ENCODE measurements at places on chromosomes 5 and 9.

GRCh38 chr9:124818431-124819281 lies 34.6 kb upstream of the WDR38 start:
- no peak for DNase-seq

DNA sequence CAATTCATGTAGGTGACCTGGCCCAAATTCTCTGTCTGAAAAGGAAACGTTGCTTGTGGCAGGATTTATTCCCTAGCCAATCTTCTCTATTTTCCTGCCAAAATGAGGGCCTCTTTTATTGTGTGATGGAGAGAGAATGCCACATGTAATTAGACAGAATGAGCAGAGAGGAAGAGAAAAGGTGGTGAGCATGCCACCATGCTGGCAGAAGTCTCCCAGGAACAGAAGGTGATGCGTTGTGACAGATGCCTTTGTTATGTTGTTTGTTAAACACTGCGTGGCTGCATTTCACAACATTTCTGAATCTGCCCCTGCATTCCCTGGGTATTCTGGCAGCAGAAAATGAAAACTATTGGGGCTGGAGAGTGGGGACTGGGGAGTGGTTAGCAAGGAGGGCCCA lies 577.6 kb downstream of the TLR4 start:
- DNase-seq = no peak

GRCh38 chr9:93824386-93825294 lies 130.5 kb downstream of the BARX1 start:
- DNase-seq = no peak

DNA sequence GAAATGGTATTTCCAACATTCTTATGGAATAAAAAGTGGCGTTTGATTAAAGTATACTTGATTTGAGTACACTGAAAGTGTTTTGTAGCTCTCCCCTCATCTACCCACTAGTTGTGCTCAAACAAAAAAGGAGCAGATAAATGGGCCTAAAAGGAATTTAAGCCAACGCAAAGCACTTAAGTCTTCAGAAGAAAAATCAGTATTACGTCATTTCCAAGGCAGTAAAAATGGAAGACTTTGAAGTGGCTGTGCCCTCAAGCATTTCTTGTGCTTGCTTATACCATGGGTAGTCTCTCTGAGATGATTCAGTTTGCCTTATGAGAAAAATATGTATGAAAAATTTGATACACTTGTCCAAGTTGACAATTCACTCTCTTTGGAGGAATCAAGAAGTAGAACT lies 279.9 kb upstream of the CD180 start:
- DNase-seq = no peak

GRCh38 chr9:93501406-93501805 lies 48.0 kb upstream of the FAM120AOS start:
- no peak for DNase-seq

DNA sequence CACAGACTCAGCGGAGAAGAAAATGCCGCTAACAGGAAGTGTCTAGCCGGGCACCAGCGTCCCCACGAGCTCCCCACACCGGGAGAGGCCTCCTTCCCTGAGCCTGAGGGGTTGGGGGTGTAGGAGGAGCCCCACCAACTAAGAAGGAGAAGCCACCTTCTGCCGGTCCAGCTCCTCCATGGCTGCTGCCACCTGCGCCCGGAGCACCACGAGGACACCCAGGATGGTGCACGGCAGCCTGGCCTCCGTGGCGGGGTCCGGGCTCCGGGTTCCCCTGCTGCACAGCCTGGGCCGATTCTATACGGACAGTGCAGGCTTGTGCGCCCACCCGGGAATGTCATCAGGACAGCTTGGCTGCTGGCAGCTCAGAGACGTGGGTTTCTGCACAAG lies 297 bp downstream of the LCN8 start:
- no peak for DNase-seq

DNA sequence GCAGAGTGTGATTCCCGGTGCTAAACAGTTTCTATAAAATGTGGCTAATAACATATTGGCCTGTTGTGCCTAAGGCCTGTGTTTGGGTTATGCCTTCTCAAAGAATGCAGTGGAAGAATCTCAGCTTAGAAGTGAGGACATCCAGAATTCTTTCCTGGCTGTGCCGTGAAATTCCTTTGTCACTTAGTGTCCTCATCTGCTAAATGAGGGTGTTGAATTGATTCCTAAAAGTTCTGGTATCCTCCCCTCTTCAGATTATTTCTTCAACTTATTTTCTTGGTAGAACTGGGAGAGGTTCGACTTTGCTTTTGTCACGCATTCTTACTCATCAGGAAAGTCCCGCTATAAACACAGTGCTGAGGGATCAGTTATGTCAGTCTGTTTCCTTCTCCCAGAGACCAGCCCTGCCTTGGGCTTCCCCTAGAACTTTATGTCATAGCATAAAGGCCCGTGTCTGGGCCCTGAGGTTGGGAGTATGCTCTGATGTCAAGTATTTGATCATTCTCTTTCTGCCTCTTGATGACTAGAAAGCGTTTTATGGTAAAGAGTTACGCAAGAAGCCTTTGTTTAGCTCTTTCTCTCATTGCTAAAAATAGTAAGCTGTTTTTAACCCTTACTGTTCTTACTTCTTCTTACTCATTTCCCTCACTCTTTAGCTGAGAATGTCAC lies 29.5 kb downstream of the MTAP start:
- no peak for DNase-seq

DNA sequence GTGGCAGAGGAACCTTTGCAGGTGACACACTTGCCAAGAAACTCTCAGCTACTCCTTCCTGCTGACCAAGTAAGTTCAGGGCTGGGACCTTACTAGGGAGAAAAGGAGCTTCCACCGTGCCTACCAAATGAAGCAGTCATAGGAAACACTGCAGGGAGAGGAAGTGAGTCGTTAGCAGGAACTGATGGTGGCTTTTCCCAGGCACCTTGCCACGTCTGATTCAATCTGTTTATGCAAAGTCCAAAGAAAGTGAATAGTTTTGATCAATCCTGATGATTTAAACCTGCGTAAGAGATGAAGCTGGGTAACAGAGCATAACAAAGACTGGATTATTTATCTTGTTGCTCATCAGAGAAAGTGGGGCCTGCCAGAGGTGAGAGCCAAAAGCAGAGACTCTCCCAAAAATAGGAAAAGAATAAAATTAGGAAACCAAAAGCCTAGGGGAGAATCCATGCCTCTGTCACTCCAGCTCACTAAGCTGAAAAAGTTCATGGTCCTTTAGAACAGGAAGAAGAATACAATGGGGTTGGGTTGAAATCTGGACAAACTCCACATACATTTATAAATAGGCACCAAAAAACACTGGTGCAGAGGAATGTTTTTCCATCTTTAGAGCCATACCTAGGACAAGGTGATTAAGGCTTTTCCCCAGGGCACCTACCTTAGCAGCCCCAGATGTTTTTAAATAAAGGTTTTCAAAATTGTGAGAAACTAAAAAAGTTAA lies 9.3 kb upstream of the PFDN1 start:
- no peak for DNase-seq

- no peak for DNase-seq
These were observed 22.3 kb upstream of the SNAPC3 start for GRCh38 chr9:15400281-15400941.

DNA sequence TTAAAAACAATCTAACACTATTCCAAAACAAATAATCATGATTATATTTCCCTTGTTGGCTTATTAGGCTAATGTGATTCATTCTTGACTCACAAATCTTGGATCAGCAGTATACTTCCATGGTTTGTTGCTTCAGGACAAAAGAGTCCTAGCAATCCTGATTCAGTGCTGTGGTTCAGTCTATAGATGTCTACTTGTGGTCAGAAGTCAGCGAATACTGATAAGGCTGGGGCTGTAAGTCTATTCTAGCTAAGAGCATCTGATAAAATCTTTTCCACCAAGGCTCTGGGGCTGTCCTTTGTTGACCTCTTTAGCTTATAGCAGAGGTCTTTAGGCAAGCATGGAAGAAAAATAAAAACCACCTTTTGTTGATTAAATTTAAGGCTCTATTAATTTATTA lies 4.4 kb upstream of the SMIM3 start:
- no peak for DNase-seq

- no peak for DNase-seq
These were observed 1.8 kb downstream of the MCTP1 start for GRCh38 chr5:95283022-95283615.

DNA sequence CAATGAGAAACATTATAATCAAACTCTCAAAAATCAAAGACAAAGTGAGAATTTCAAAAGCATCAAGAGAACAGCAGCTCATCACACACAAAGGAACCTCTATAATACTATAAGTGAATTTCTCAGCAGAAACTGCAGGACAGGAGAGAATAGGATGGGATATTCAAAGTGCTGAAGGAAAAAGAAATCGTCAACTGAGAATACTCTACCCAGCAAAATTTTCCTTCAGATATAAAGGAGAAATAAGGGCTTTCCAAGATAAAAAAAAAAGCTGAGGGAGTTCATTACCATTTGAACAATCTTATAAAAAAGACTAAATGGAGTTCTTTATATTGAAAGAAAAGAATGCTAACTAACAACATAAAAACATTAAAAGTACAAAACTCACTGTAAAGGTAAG lies 481.1 kb downstream of the TLE4 start:
- DNase-seq = no peak

DNA sequence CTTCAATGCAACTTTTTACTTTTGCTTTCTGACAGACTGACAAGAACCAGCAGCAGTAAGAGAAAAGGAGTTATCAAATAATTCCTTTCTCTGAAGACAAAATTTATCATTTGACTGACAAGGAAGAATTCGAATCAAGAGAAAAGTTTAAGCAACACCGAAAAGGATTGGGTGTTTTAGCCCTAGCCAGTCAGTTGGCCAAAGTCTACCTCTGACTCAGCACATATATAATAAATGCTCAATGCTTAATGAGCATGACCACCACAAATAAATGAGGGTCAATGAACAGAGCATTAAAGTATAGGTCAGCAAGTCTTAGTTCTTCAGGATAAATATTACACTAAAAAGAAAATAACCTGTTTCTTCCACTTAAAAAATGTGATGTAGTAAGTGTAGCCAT lies 1603.5 kb upstream of the C9orf72 start:
- no peak for DNase-seq

DNA sequence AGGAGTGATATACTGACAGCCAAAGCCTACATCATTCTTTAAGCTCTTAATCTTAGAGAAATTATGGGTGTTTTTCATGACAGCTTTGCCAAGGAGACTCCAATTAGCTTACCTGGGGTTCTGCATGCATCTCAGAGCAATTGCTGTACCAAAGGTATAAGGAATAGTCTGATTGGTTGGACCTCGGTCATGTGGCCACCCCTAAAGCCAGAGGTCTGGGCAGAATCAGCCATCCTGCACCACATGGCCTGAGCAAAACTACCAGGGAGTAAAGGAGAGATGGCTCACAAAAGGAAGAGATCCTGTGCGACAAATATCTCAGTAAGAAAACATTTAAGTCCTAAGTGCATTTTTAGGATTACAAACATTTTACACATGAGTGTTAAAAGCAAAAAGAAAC lies 25.6 kb downstream of the SH3RF2 start:
- DNase-seq = no peak

DNA sequence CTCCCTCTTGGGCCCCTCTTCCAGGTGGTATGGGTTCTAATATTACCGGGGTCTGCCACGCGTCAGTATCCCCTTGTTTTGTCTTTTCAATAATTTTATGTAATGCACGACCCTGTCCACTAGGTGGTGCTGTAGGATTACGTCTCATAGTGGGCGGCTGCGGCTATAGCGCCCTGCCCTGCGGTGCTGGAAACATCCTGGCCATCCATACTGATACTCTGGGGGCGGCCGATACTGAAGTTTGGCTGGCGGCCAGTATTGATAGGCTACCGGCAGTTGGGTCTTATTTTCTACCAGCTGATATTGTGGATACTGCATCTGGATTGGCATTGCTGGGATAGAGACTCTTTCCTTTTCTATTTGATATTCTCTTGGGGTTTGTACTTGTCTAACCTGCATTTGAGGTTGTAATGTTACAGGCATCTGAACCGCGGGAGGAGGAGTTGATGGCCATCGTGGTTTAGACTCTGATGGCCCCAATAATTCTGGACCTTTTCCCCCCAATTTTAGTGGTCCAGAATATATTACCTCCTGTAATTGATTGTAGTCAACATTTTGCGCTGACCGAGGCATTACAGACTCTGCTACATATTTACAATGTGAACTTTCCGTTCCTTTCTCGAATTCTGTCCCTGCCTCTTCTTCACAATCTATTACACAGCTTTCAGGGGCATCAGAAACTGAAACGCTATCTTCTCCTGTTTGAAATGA lies 3.3 kb upstream of the TMEM141 start:
- peak; percentile 35 for DNase-seq

DNA sequence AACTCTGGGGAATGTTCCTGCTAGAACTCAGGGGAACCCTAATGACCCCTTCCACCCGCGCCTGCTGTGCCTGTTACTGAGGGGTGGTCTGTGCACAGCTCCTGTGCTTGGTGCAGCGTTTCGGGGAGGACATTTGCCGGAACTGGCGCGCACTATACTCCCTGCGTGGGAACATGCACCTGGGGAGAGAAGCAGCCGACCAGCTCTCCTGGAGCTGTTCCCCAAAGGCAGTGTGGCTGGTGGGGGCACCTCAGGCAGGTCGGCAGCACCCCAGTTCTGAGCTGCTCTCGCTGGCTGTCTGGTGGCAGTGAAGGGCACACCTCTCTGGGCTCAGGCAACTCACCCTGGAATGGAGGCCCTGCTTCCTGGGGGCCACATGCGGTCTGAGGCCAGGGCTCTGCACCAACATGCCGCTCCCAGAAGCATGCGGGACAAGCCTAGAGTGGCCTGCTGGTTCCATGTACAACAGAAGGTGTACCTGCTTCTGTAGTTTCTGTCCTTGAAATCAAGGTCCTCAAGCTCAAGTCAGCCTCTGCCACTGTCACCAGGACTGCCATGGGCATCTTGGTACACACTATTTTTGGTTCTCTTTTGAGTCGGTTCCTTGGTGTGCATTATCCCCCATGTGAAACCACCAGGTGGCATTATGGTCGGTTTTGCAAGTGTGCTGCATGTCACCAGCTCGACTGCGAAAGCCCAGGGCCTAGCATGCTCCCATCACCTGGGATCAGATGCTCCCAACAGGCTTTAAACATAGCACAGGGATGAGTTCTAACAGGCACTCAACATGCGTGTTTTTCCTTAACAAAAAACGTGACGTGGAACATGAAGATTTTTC lies 7.8 kb upstream of the MRNIP start:
- no peak for DNase-seq

- DNase-seq = no peak
These were observed 18.4 kb upstream of the EGFL7 start for GRCh38 chr9:136644343-136644592.

- DNase-seq = no peak
These were observed 300.7 kb downstream of the MSX2 start for GRCh38 chr5:175025077-175025476.

GRCh38 chr5:110414360-110414759 lies 312.1 kb downstream of the TMEM232 start:
- no peak for DNase-seq

GRCh38 chr5:127320032-127320965 lies 29.7 kb downstream of the MEGF10 start:
- no peak for DNase-seq
